ENCODE measurements at places on chromosomes 1 and 21.

- no peak for DNase-seq
Measured at GRCh38 chr1:113855630-113856400, 15.7 kb downstream of the PTPN22 start.

DNA sequence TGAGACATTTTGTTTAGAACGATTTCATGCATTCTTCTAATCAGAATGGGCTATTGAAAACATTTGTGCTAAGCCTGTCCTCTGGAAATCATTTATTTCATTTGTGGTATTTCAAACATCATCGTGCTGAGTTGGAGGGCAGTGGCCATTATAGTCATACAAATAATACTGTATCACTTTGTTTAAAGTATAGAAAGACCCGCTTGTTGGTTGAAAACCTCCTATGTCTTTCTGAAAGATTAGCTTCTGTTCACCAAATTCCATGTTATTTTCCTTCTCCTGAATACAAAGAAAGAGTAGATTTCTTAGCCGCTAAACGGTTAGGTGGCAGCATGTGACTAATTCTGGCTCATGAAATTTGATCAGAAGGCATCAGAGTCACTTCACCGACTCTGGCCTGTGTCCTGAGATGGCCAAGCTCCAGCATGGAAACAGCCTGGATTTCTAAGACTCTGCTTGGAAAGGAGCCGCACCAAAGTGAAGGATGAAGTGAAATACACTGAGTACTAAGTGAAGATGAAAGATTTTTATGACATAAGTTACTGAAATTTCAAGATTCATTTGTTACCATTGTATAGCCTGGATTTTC is 355.1 kb downstream of the USP25 start:
- no peak for DNase-seq

GRCh38 chr1:6986281-6986680 is 201.0 kb downstream of the CAMTA1 start:
- no peak for DNase-seq

DNA sequence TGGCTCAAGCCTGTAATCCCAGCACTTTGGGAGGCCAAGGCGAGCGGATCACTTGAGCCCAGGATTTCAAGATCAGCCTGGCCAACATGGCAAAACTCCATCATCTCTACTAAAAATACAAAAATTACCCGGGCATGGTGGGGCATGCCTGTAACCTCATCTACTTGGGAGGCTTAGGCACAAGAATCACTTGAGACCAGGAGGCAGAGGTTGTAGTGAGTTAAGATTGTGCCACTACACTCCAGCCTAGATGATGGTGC is 12.0 kb downstream of the PALMD start:
- DNase-seq = no peak

DNA sequence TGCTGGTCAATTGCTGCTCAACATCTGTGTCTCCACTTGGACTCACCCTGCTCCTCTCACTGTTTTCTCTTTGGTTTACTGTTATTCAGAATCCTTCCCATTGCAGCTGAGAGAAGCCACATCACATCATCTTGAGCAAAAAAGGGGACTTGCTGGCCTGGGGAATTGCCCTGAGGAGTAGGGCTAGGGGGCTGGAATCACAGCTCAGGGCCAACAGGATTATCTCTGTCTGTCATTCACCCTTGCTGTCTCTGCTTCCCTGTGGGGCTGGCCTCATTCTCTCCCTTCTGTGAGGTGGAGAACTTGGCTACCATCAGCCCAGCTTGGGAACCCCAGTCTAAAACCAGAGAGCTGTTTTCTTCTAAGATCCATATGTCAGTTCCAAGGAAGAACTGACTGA is 140.7 kb upstream of the WNT4 start:
- no peak for DNase-seq

DNA sequence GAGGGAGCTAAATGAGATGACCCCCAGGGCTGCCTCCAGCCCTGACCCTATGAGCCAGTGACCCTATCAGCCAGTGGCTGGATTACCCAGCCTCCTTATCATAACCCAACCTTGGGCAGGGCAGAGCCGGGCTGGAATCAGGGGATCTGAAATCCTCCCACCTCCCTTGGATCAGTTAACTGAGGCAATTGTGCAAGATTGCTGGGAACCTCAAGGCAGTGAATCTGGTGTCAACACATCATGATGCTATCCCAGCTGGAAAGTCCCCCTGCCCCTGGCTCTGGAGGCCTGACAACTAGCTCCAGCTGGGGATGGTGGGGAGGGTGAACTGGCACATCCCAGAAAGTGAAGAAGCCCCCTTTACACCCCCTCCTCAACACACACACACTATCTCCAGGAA is 6.4 kb upstream of the TSPAN1 start:
- no peak for DNase-seq

DNA sequence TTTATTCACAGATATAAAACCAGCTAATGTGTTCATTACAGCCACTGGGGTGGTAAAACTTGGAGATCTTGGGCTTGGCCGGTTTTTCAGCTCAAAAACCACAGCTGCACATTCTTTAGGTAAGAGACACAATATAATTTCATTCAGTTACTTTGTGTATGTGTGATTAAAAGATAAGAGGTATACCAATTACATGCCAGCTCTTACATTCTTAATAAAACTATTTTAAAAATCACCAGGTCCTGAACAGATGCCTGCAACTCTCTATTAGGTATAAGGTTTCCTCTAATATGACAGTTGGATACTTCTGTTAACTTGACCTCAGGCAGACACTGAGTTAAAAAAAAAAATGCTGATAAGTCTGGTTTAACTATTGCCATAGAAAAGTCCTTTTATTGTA is 122.1 kb downstream of the NEK7 start:
- DNase-seq = no peak

DNA sequence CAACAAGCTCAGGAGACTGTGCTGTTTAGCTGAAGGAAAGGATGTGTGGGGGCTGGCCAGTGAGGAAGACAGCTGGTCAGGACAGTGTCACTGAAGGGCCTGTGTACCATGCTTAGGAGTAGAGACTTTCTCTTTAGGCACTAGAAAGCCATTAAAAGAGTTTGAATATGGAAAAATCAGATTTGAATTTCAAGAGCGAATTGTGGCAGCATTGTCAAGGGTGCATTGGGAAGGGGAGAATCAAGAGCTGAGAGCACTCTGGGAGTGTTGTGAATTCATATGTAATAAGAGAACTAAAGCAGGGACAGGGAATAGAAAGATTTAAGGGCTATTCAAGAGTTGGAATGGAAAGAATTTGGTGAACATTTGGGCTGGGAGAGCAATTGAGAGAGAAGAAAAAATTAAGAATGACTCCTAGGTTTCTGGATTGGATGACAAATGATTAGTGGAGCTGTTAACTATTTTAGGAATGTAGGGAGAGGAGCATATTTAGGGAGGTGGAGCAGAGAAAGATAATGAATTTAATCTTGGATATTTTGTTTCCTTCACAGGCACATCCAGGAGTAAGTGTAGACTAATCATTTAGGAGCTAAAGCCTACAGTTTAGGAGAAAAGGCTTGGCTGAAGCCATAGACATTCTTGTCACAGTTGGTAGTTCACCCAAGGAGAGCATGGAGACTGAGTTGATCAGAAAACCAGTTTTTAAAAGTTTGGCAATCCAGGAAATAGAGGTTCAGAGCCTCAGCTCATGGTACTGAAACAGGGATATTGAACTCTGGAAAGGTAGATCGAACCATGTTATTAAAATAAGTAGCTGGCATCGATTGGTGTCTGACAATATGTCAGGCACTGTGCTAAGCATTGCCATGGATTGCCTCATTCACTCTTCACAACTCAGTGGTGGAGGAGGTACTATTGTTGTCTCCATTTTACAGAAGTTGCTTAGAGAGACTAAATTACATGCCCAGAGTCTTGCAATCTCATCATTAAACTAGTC is 23.1 kb upstream of the TOR3A start:
- no peak for DNase-seq

DNA sequence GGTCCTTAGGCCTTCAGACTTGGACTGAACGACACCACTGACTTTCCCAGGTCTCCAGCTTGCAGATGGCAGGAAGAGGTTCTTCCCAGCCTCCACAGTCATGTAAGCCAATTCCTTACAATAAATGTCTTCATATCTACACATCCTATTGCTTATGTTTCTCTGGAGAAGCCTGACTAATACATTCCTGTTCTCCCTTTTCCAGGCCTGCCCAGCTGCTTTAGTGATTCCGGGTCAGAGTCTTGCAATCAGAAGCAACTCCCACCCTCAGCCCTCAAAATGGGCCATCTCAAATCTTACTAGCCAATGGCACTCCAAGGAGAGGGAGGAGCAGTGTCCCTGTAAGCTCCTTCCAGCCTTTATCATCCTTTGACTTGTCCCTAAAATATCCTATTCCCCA is 16.4 kb upstream of the CPT2 start:
- no peak for DNase-seq

DNA sequence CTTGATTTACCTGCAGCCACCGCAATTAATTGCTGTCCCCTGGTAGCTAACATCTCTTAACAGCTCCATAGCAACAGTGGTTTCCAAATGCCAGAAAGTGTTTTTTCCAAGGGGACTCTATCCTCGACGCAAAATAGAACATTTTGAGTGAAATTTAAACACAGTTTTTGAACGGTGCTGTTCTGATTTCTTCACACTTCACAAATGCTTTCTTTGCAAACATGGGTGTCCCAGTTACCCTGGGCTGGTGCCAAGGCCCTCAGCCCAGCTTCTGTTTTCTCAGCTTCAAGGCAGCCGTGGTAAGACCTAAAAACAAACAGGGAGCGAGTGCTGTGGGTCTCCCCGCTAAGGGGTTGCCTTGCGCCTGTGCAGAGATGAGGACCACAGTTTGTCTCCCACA is 147.3 kb upstream of the VAMP3 start:
- no peak for DNase-seq

GRCh38 chr1:158212320-158212719 is 31.6 kb downstream of the CD1D start:
- DNase-seq = no peak

DNA sequence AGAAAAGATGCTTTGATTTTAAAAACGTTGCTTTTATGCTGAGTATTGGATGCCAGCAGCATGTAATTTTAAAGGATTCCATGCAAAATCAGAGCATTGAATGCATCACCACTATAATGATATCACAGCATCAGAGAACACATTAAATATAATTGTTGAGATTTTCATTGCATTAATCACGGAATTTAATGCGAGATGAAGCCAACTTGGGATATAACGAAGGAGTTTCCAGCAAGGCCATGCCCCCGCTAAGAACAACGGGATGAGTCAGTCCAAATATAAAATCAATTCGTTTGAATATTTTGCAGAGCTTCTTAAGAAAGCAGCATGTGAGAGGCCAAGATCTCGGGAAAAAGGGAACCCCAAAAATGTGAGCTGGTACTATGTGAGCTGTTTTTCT is 423.4 kb upstream of the CHRM3 start:
- DNase-seq = no peak

GRCh38 chr1:62561306-62561705 is 36.0 kb upstream of the ANGPTL3 start:
- DNase-seq = no peak

GRCh38 chr21:44916965-44917364 is 3.7 kb downstream of the ITGB2 start:
- no peak for DNase-seq

GRCh38 chr1:174988539-174988938 is 11.2 kb upstream of the CACYBP start:
- DNase-seq = no peak

DNA sequence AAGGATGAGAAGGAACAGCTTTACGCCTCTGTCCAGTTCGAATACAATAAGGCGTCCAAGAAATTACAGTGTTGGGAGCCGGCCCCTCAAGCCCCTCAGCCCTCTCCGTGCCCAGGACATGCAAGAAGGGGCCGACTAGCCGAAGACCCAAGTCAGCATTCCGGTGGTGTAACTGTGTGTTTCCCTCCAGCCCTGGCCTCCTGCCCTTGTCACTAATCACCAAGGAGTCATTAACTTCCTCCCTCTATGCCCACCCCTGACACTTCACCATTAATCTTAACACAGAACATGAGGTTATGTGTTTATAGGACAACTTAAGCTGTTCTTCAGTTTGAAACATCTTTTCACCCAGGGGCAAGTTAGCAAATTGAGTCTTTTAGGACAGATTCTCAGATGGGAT is 16.4 kb upstream of the C4BPB start:
- DNase-seq = no peak

DNA sequence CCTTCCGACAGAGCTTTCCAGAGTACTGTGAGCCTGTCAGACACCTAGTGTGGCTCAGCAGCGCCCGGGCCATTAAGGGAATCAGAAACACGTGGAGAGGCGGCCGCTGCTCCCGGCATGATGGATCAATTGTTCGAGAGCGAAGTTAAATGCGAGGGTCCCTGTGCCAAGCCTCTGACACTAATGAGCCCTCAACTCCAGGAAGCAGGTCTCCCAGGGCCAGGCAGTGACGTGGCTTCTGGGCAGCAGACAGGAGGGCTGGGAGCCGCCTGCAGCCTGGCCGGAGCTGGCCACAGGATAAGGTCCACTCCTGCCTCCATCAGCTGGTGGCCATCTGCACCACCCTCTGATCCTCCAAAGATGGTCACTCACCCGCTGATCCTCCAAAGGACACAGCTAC is 67.5 kb upstream of the CLDN14 start:
- DNase-seq = no peak

GRCh38 chr21:45145146-45145545 is 70.8 kb downstream of the ADARB1 start:
- DNase-seq = no peak

All from activated CD8-positive, alpha-beta memory T cell treated with anti-CD3 and anti-CD28 coated beads for 1 hour (primary cell).